Left cardiac atrium (tissue), 4 donors: ENCODE measurements at places on chromosomes 5 and 9. TPM values are rescaled to one million over a fixed set of nuclear protein-coding genes. Genes with fewer than 3 reads are reported as not detected.
A peak's percentile ranks its signal among the peaks of the same experiment; 100 is the strongest.

GRCh38 chr9:122056484-122056883, 36.6 kb downstream of the TTLL11 start:
- no peak for DNase-seq

- DNase-seq, result peak; percentile 31
Observed at GRCh38 chr9:5626727-5627634, 1.9 kb upstream of the RIC1 start.

GRCh38 chr5:126009566-126009965, 413.6 kb upstream of the GRAMD2B start:
- DNase-seq, result no peak

DNA sequence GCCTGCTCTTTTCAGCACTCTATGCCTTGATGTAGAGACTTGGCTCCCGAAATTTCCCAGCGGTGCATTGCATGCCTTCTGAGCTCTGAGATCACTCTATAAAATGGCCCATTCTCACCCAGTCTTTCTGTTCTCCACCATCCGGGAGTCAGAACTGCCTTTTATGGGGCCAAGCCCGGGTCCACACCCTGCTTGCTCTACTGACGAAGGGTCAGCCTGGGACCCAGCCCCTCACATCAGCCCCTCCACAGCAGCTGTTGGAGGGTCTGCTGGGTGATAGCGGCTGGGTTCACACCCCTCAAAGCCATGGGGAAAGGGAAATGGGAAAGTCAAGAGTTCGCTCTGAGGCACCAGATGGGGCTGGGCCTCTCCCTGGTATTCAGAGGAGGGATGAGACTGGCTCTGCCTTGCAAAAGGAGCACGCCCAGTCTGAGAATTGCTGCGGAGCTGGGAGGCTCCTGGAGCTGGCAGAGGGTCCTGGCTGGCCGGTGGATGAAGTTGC, 66.0 kb upstream of the ORM1 start:
- DNase-seq, result no peak

DNA sequence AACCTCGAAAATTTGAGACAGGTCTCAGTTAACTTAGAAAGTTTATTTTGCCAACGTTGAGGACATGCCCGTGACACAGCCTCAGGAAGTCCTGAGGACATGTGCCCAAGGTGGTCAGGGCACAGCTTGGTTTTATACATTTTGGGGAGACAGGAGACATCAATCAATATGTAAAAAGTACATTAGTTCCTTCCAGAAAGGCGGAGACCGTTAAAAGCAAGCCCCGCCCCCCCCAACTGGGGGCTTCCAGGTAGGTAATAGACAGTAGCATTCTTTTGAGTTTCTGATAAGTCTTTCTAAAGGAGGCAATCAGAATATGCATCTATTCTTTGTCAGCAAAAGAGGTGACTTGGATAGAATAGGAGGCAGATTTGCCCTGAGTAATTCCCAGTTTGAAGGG, 599 bp upstream of the MOCS2 start:
- DNase-seq, result no peak

DNA sequence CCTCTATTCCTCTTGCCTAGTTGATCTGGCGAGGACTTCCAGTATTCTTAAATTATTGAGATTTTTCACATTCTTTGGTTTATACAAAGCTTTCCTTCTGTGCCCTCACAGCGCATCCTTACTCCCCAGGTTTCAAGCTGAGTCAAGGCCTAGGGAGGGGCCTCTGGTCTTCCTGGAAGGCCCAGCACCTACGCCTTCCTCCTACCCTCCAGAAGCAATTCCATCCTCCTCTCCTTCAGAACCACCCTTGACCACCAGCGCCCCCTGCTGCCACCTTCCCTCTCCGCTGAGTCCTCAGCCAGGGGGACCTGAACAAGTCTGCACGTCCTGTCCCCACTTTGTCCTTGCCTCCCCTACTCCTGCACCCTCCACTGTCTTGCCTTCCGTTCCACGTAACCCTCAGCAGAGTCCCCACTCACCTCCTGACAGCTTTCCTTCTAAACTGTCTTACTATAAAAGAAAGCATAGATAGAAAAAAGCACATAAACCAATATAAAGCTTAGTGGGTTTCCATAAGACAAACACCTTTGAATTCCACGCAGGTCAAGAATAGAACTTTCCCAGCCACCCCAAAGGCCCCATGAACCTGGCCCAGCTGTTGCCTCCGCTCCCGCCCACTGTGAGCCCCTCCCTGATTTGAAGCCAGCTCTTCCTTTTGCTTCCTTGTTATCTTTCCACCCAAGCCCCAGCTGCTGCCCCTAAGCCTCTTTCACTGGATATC, 63.0 kb upstream of the CTSL start:
- DNase-seq, result peak; percentile 82

DNA sequence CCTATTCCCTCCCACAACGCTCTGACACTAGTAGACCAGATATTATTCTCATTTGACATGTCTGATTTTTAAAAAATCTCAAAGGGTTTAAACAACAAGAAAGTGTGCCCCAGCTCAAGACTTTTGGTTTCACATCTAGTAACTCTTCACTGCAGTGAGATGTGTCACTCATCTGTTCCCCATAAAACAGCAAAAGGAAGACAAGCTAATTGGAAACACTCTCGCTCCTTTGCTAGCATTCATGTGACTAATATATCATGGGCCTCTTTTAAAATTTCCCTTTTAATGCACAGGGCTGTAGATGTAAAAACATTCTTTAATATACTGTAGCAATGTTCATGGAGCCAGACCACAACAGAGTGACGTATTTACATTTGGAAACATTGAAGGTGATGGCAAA, 372.6 kb downstream of the ZNF608 start:
- no peak for DNase-seq

DNA sequence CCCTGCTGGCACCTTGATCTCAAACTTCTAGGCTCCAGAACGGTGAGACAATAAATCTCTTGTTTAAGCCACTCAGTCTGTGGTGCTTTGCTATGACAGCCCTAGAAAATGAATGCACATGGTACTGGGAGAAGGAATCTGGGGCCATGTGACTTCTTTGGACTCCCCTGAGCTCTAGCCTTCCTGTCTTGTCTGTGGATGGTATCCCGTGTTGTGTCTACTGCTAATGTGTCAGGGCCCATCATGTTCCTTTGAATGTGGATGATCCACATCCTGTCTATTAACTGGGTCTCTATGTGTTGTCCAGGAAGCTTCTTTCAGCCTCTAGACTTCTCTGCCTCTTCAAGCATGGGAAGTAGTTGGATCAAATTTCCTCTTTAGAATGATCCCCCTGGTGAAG, 25.1 kb downstream of the IL7R start:
- no peak for DNase-seq

The SLC4A9 gene
- 0.21 TPM for total RNA-seq

The SPRY4 gene
- 30.6 TPM for total RNA-seq

The RGS7BP gene
- total RNA-seq, result 5.1 TPM
